ENCODE measurements at places on chromosomes 5 and 9. TPM values are rescaled to one million over a fixed set of nuclear protein-coding genes. Genes with fewer than 3 reads are reported as not detected.

DNA sequence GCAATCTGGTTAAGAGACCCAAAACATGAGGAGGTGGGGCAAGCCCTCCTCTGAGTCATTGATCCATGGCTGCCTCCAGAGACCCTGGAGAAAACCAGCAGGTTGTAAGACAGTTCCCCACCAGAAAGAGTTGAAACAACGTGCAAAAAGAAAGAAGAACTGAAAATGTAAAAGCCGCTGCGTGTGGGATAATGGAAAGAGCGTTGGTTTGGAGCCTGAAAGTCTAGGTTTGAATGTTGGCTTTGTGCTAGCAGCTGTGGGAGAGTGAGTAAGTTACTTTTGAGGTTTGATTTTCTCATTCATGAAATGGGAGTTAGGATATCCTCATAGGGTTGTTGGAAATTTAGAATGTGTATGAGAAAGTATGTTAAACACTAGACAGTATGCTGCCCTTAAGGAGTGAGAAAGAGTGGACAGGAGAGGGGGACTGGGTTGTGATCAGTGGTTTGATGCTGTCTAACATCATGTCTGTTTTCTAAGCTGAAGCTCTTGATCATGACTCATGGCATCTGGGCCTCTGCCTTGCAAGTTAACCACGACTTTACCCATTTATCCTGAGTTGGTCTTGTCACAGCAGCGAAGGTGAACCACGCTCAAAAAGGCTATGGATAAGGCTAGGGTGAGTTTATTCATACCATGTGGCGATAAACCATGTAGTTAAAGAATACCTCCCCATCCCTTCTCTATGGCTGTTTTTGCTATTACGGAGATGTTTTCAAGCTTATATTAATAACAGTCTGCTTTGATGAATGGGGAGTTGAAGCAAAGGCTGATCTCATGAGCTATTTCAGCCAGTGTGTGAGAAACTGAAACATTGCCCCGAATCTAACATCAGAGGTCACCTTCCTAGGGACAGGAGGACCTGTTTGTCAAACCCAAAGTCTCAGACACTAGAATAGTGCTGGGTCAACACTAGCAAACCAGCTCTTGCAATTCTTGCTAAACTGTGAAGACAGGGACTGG lies 41.3 kb downstream of the ZNF366 start:
- DNase-seq, result no peak

DNA sequence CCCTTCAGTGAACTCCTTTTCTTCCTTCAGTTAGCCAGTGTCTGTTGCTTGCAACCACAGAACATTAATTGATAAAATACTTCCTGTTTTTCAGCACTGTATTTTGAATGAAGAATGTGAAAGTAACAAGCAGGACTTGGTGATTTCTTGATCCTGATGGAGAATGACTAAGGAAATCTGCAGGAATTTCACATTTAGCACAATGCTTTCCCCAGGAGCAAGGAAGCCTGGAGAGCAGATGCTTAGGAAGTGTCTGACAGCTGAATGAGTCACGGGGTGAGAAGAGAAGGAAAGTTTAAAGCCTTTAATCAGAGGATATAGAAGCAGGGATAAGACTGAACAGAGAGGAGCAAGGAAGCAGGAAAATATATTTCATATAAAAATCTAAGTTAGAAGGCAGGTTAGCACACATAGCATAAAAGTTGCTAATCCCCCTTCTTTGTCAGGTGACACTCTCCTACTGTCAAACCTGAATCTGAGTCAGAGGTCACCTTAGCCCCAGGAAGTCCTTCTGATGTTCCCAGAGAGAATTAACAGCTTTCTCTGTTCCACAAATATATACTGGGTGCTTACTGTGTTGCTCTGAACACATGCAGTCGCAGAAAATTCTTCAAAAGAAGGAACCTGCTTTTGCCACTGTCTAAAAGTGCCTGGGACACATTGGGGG lies 59.7 kb downstream of the GNA14 start:
- DNase-seq, result no peak

- DNase-seq, result no peak
These were observed 236.9 kb upstream of the ANKRD55 start for GRCh38 chr5:56470007-56470406.

- no peak for DNase-seq
These were observed 131.2 kb downstream of the WNK2 start for GRCh38 chr9:93315118-93315517.

DNA sequence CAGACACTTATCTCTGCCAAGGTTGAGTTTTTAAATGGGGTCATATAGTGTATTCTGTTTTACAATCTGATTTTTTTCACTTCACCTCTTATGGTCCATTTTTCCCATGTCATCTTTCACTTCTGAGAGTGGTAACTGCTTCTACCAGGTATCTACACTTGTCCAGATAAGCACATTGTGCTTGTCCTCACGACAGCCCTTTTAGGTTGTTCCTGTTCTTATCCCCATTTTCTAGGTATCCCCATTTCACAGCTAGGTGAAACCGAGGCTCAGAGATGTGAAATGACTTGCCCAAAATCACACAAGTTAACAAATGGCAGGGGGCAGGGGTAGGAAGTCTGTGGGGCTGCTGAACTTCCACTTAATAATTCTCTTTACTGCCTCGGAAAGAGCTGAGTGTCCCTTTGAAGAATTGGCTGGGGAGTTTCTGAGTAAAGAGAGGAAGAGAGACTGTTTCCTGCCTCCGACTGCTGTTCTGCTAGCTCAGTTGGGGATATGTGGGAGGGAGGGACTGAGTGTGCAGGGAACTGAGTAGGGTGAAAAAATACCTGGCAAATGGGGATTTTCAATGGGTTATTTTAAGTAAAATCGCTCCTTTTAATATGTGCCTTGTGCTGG lies 255.4 kb downstream of the GRIA1 start:
- DNase-seq, result no peak

FOXI1 gene
- total RNA-seq, result not detected

DNA sequence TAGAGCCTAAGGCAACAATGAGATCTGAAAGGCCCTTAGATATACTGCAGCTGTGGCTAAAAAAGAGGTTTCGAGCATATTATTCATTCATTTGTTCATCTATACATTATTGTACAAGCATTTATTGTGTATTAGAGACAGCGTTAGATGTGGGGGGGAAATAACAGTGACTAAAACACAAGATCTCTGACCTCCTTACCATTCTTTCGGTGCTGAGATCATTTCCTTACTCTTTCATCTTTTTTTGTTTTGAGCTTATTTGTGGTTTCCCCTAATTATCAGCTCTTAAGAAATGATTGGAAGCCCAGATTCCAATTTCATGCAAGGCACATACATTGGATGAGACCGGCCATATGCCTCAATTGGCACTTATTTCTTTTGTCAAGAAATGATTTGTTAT lies 113.2 kb downstream of the SEC61B start:
- DNase-seq, result no peak

DNA sequence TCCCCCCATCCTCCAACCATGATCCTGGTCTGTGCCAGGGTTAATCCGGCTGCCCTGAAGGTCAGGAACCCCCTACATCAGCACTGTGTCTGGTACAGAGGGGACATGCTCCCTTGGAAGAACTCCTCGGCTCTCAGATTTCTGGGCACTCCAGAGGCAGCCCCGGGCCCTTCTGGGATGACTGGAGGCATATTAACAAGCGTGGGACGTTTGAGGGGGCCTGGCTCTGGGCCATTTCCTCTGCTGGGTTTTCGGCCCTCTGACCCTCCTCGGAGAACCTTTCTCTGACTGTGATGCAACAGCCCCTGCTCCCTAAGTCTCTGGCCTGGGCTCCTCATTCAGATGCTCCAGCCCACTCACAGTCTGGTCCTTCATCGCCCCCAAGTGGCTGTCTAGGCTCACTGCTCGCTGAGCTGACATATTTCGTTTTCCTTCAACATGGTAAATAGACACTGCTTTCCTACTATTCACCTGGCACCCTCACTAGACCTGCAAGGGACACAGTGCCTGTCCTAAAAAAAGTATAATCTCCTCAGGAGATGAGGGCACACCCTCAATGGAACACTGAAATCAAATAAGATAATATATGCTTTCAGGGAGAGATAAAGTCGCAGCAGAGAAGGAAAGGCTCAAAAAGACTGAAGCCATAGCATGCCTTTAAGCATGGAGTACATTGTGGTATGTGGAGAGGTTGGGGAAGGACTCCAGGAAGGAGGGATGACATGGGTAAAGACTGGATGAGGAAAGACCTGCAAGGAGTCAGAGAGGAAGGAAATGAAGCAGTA lies 404.7 kb upstream of the TRPC7 start:
- DNase-seq, result peak; percentile 1

- peak; percentile 83 for DNase-seq
These were observed 74.6 kb upstream of the CPLX2 start for GRCh38 chr5:175796536-175797499.

GRCh38 chr5:151215546-151215880 lies 8.4 kb downstream of the CCDC69 start:
- no peak for DNase-seq

DNA sequence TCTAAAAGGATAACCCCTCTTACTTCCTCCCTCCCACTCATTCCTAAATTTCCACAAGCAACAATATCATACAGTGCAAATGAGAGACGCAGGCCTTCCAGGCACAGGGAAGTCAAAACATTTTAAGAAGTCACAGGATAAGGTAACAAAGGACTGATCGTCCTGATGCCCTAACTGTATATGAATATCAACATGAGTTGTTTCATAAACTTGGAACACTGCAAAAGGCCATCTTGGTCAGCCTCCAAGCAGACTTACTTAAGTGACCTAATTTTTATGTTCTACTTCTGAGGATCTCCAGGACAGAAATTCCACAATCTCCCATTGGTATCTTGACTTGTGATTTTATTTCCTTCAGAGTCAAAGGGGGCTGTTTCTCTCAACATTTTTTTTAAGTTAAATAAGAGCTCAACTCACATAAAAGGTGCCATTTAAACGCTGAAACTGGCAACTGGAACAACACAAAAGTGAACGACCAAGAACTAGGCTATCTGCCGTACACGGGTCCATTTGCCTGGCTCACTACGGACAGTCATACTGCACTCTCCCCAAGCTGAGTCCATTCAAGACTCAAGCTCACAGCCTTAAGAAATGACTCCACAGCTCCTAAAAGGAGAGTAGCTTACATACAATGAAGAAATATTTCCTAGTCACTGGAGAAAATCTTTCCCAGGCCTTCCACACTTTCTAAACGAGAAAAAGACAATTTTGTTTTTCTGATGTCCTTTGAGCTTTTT lies 71.3 kb downstream of the LHFPL2 start:
- DNase-seq, result no peak

DNA sequence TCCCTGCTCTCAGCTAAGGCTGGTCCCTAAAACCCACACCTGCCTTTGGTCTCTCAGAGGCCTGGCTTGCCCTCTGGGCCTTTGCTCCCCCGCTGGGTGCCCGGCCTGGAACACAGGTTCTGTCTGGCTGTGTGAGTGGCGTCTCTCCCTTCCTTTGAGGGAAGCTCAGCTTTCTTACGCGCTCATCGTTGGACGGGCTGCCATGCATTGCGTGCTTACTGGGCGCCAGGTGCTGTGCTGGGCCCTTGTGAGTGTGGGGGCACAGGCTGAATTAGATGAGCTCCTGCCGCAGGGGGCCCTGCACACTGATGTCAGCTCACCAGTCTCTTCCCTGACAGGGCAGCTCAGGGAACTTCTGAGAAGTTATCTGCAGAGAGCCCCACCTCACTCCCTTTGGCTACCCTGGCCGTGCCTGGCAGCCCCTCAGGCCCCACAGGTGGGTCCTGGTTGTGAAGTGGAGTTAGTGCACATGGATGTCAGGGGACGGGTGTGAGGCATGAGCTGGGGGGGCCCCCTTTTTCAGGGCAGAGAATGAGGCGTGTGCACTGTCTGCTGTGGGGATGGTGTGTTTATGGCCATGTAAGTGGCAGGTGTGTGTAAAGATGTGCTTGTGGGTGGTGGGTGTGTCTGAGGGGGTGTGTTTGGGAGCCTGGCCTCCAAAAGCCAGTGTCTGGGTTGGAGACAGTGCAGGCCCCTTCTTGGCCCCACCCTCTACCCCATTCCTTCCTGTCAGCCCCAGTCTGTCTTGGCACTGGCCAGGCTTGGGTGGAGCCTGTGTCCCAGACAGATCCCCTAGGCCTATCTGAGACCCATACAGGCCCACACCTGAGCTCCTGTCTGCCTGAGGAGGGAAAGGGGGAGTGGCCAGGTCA lies 7.5 kb upstream of the RMND5B start:
- no peak for DNase-seq

GRCh38 chr5:87524217-87524616 lies 111.5 kb upstream of the CCNH start:
- DNase-seq, result no peak

All from CD8-positive, alpha-beta T cell (primary cell).